ENCODE measurements at places on chromosomes 3 and 15. TPM values are rescaled to one million over a fixed set of nuclear protein-coding genes. Genes with fewer than 3 reads are reported as not detected.

The UBAP1L gene
- total RNA-seq = 5.2 TPM

The HLTF gene
- 28.2 TPM for total RNA-seq

The SNX22 gene
- 0.77 TPM for total RNA-seq

The CPN2 gene
- total RNA-seq = not detected

The LEKR1 gene
- total RNA-seq = 0.93 TPM

The NR1I2 gene
- total RNA-seq = 0.43 TPM

The NMNAT3 gene
- 2.9 TPM for total RNA-seq

The ZNF197 gene
- 8.4 TPM for total RNA-seq

The CCDC71 gene
- total RNA-seq = 17.0 TPM

The NOX5 gene
- total RNA-seq = not detected

The COX5A gene
- 242 TPM for total RNA-seq

The PTPRG gene
- total RNA-seq = not detected

DNA sequence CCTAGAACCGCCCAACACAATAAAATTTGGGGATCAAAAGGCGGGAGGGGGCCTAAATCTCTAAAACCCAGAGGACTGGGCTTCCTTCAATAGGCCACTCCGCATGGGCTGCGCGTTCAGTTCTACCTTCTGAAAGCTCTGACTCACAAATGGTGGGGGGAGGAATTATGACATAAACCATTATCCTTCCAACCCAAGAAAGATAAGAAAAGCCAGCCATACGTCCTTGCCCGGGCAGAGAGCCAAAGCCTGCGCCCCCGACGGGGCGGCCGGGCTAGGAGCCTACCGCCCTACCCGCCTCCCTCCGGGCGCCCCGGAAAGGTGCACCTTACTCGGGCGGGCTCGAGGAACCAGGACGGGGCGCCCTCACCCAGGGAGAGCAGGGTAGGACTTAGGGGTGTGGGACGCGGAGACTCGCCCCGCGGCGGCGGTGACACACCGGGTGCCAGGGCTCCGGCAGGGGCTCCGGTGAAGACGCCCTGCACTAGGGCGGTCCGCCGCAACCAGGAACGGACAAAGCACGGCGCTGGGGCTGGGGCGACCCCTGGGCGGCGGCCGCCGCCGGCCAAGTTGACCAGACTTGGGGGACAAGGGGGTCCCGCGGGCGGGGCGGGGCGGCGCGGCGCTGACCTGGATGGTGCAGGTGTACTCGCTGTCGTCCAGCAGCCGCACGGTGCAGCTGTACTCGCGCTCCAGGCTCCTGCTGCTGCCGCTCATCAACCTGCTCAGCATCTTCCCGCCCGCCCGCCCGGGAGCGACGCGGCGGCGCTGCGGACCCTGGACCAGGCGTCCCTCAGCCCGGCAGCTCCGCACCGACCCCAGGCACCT, 534 bp downstream of the FRMD5 start:
- ATAC-seq = peak; percentile 56

DNA sequence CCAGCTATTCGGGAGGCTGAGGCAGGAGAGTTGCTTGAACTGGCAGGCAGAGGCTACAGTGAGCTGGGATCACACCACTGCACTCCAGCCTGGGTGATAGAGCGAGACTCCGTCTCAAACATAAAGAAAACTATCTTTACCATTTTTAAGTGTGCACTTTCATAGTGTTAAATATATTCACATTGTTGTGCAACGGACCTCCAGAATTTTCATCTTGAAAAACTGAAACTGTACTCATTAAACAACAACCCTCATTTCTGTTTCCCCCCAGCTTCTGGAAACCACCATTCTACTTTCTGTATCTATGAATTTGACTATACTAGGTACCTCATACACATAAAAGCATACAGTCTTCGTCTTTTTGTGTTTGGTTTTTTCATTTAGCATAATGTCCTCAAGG, 375.1 kb downstream of the SHQ1 start:
- peak; percentile 73 for ATAC-seq

GRCh38 chr3:7506606-7507180, 645.8 kb downstream of the GRM7 start:
- no peak for ATAC-seq

DNA sequence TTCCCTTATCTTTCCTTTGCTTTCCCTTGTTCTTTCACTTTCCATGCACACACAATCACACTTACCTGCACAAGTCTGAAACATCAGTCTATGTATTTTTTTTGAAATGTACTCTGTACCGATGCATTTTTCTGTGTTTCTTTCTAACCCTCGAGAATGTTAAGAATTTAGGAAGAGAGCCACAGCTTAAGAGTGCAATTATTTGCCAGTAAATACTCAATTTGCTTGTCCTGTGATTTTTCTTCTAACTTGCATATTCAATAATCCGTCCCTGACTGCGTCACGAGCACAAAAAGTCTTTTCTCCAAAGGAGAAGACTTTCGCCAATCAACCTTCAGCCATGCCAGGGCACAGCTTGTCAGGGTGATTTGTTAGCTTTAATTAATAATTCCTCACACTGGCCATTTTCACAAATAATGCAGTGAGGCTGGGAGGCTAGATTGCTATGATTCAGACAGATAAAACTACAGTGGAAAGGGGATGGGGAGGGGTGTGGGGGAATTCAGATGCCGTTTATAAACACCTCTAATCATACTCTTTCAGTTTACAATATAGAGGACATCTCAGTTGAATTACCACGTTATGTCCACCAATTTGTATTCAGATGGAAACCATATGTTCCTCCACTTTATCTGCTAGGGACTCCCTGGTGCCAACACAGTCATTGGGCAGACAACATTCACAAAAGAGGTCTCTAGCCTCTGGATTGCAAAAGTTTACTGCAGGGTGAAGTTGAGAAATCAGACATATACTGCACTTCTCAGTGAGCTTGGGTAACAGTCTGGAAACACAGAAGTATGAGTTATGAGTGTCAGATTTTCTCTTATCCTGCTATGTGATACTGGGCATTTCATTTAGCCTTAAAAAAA, 388.0 kb downstream of the ZBTB20 start:
- no peak for ATAC-seq

DNA sequence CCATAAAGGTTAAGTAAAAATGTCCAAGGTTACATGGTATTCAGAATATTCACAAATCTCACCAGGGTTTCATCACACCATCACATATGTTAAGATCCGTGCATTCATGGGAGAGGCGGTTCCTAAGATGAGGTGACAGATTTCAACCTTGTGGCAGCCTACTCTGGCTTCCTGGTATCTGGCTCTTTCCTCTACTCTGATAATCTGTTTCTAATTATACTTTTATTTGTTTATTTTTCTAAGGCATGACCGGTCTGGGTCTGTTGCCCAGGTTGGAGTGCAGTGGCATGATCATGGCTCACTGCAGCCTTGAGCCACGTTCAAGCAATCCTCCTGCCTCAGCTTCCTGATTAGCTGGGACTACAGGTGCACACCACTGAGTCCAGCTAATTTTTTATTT, 34.4 kb downstream of the RAF1 start:
- no peak for ATAC-seq

DNA sequence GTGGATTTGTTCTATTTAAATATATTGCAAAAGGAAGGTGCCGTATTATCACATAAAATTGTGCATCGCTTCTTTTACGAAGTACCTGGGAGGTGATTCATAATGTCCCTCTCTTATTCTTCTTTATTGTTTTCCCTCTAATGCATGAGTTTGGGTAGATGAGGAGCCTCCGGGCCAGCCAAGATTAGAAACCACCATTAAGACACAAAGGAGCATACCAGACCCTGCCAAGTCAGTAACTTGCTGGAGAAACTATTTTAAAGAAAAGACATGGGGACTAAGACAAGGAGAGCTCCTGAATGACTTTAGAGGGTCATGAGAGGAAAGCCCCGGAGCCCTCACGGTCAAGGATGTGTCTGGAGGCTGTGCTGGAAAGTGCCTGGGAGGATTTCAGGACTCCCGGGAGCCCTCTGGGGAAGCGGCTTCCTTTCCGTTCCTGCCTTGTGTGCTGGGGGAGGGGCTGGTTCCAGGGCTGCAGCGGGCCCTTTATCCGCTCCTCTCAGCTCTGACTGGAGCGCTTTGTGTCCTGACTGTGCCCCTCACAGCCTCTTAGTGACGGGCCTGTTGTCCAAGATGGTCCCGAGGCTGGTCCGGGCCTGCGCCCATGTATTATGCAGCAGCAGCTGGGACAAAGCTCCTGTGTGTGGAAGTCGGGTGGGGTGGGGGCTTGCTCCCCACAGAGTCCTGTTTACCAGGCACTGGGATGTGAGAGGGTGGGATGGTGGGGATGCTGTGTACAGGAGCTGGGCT, 35.7 kb downstream of the CORO2B start:
- no peak for ATAC-seq

GRCh38 chr3:6182476-6182875, 678.4 kb upstream of the GRM7 start:
- ATAC-seq = no peak

GRCh38 chr15:52317688-52318087, 22.1 kb upstream of the MYO5C start:
- no peak for ATAC-seq

GRCh38 chr3:99928771-99929744, 111.4 kb downstream of the CMSS1 start:
- ATAC-seq = no peak

- no peak for ATAC-seq
Observed at GRCh38 chr3:74036568-74036967, 411.8 kb upstream of the PDZRN3 start.

GRCh38 chr15:35851491-35851890, 305.5 kb upstream of the DPH6 start:
- no peak for ATAC-seq

DNA sequence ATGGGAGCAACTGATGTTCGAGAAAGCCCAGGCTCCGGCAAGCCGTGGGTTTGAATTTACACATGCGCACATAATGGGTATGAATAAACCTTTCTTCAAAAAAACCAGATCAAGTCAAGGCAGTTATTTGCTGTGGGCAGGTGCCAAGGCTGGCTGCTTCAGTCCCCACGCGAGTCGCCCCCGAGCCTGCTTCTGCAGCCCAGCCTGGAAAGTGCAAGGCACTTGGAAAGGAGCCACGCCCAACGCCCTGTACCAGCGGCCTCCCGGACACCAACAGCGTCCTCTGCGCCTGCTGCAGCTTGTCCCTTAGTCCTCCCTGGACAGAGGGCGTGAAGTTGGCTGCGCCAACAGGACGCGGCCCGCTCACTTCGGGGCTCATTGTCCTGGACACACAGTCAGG, 68.9 kb downstream of the KLF15 start:
- no peak for ATAC-seq

DNA sequence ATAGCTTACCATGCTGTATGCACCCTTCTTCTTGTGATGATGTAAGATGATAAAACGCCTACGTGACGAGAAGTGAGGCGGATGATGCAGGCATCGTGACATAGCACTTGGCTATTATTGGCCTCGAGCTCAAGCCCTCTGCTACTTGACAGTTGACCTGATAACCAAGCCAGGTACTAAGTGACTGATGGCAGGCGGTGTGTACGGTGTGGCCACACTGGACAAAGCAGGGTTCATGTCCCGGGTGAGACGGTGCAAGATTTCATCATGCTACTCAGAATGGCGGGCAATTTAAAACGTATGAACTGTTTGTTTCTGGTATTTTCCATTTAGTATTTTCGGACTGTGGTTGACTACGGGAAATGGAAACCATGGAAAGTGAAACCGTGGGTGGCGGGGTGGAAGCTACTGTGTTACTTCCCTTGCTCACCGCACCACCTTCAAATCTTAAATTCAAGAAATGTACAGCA, 57.7 kb downstream of the SLC12A8 start:
- ATAC-seq = peak; percentile 68

GRCh38 chr15:65902373-65902772, 33.1 kb downstream of the RAB11A start:
- peak; percentile 28 for ATAC-seq

GRCh38 chr3:7700539-7700938, 801.1 kb upstream of the LMCD1 start:
- ATAC-seq = no peak

- ATAC-seq = no peak
Observed at GRCh38 chr3:24336101-24336500, 158.5 kb downstream of the THRB start.

DNA sequence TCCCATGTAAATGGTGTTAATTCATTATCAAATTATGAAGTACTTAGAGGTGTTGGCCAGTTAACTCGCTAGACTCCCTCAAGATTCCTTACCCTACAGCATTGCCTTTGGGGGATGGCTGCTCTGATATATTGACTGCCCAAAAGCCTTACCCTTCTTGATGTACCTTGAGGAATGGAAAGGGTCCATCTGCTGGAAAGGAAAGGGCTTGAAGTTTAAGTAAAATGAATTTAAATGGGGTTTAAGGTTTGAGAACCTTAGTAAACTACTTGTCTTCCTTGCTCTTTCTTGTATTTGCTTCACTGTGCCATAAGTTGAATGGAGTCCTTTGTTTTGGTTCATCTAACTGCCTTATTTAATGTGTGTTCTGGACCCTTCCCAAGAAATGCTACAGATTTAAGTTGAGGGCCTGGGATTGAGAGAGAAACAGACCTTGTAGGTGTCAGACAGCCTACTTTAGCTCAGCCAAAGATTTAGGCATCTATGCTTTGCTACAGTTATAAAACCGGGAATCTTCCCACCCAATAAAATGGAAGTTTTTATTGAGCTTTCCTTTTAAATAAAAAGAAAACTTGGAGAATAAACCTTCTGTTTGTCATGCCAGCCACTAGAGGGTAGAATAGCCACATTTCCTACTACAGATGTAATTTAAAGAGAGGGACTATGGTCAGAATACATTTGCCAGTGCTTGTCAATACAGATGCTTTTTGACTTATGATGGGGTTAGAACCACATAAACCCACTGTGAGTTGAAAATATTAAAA, 25.3 kb downstream of the CMSS1 start:
- ATAC-seq = no peak

- no peak for ATAC-seq
Observed at GRCh38 chr3:179107617-179108016, 36.0 kb upstream of the ZMAT3 start.

- no peak for ATAC-seq
Observed at GRCh38 chr3:94063496-94064119, 747 bp downstream of the NSUN3 start.

- ATAC-seq = peak; percentile 31
Observed at GRCh38 chr3:71724584-71725270, 475 bp downstream of the EIF4E3 start.
